Activated CD4-positive, alpha-beta T cell treated with anti-CD3 and anti-CD28 coated beads for 24 hours (primary cell): ENCODE measurements at places on chromosomes 2 and 18.

DNA sequence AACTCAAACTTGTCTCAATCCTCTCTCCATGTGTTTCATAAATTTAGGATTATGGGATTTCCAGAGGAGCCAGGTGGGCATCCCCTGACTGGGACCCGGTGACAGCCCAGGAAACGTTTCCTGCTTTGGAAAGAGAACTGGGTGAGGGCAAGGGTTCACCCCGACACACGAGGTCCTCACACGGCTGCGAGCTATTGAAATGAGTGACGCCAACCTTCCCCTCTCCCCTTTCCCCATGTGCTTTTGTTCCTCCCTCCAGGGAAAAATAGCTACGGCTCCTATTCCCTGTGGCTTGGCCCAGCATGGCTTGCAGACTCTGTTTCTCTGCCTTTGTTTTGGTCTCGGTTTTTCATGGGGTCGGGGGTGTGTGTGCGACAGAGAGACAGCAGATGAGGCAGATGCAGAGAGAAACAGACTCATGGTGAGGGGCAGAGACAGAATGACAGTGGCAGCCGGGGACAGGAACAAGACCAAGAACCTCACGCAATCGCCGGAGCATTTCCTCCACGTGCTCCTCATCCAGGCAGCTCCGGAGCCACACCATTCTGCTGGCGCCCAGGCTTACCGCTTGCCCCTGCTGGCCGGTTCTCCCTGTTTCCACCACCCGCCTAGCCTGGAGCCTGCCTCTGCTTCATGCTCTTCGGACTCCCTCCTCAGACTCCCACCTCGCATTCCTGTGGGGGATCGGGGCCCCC, 238.5 kb downstream of the DYSF start:
- DNase-seq: no peak

DNA sequence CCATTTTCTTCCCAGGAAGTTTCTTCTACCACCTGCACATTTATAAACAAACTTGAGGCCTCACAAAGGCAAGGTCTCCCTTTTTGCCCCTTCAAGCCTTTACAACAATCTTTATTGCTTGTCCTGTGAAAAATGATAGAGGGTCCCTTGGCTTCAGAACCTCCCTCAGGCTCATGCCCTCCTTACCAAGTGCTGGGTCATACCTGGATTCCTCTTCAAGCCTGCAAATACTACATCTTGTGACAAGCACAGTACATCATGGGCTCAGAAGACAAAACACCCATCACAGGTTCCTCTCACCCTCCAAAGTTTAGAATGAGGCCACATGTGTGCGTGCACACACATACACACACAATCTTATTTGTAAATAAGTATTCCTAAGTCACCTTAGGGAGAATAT, 9.1 kb downstream of the CAPN14 start:
- DNase-seq: no peak

- no peak for DNase-seq
Observed at GRCh38 chr2:21123473-21124393, at the start of gene TDRD15. Gene TDRD15, plus strand, starts transcription at chr2:21123968. Its CDS starts 13,500 bp downstream, at chr2:21137468.

DNA sequence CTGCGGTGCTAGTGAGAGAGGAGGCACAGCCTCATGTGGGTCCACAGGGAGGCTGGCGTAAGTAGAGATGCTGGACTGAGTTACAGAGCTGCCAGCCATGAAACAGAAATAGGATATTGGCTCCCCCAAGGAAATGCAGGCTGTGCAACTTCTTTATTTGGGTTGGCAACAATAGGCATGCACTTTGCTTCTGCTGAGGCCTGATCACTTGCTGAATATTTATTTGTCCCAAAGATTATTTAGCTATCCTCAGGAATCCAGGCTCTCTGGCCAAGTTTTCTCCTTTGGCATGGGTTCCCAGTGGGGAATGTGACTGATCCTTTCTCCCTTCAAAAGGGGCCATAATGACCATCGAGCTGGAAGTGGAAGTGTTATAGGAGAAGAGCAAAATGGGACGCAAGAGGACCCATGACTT, 60.0 kb downstream of the MAPK4 start:
- no peak for DNase-seq

- no peak for DNase-seq
Observed at GRCh38 chr2:60565472-60565871, 12.0 kb upstream of the BCL11A start.

DNA sequence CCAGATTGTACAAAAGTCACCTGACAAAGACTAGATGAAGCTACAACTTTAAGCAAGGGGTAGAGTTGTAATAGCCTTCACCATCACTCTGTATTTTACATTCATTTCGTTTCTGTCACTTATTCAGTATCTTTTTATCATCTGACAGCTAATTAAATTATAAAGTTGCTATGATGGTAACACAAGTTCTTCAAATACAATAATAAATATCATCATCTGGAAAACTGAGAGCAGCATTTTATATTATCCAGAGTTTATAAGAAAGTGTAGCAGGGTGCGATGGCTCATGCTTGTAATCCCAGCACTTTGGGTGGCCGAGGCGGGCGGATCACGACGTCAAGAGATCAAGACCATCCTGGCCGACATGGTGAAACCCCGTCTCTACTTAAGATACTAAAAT, 21.1 kb downstream of the DYNC2LI1 start:
- DNase-seq: no peak

DNA sequence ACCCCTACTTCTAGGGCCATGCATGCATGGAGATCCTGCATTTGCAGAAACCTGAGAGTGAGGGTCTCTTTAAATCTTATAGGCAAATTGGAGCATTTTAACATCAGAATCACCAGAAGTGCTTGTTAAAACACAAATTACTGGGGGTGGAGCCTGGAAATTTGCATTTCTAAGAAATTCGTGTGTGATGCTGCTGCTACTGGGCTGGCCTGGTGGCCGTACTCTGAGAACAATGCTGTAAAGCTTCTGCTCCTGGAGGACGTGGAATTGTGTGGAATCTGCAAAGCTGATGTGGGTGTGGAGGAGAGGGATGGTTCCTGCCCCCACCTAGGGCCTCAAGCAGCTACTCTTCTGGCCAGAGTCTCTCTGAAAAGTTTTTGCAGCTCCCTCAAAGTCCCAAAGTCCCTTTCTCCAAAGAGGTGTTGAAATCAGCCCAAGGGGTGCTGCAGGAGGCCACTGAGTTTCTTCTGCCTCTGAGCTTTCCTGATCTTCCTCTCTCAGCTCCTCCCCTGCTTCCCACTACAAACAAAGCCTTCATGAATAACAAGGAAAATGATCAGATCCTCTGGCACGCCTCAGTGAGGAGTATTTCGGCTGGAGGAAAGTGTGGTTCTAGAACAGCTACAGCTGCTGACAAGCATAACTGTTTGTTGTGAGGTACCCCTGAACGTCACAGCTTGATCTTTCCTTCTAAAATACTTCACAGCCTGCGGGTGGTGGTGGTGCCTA, 508.3 kb downstream of the CNTNAP5 start:
- DNase-seq: no peak
